Activated CD4-positive, alpha-beta memory T cell treated with anti-CD3 and anti-CD28 coated beads, Interleukin-2, amount 10 ng/mL, durations not matched to agents 7 days and 5 days (primary cell): ENCODE measurements at places on chromosomes 12 and 14. TPM values are rescaled to one million over a fixed set of nuclear protein-coding genes. Genes with fewer than 3 reads are reported as not detected.
A peak's percentile ranks its signal among the peaks of the same experiment; 100 is the strongest.

KRT7 gene
- total RNA-seq: 9.1 TPM

SLC7A7 gene
- 0.60 TPM for total RNA-seq

DNA sequence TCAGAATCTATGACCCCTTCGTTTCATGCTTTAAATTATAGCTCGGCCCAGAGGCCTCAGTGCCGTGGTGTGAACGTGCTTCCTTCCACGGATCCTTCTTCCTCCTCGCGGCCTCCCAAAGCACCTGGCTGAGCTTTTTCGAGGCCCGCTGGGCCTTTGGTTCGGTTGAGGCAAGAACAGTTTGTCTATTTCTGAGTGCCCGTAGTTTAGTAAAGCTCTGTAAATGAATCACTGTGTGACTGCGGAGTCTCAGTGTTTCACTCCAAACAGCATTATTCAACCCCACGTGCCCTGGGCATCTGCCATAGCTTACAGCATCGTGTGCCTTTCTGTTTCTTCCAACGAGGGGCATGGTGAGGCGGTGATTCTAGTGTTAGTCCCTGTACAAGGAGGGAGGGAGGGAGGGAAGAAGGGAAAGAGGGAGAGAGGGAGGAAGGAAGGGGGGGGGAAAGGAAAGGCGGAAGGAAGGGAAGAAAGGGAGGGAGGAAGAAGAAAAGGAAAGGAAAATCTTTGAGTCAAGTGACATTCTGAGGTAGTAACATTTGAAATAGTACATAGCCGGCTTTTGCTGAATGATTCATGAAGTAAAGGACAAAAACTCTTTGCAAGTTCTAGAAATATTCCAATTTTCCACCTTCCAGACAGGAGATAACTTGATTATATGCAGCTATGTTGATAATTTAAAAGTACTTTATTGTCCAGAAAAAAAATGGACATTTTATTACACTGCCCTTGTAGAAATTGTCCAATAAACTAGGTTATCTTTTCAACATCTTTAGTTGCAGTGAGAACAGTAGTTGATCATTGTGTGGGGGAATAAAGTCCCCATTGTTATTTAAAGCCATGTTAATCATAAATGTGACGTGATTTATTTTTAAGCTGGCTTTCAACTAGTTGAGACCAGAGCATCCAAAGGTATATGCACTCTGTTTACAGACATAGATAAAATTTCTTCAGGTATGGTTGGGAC lies 1.2 kb upstream of the TRIM9 start:
- DNase-seq: no peak
- peaks cover 23% of the 10 kb centered on the region for H3K4me1 ChIP-seq
- no peak overlapping the region for H3K27ac ChIP-seq
- H3K4me3 ChIP-seq: peak overlapping the region; percentile 89
- peaks cover 62% of the 10 kb centered on the region for H3K27me3 ChIP-seq

DNA sequence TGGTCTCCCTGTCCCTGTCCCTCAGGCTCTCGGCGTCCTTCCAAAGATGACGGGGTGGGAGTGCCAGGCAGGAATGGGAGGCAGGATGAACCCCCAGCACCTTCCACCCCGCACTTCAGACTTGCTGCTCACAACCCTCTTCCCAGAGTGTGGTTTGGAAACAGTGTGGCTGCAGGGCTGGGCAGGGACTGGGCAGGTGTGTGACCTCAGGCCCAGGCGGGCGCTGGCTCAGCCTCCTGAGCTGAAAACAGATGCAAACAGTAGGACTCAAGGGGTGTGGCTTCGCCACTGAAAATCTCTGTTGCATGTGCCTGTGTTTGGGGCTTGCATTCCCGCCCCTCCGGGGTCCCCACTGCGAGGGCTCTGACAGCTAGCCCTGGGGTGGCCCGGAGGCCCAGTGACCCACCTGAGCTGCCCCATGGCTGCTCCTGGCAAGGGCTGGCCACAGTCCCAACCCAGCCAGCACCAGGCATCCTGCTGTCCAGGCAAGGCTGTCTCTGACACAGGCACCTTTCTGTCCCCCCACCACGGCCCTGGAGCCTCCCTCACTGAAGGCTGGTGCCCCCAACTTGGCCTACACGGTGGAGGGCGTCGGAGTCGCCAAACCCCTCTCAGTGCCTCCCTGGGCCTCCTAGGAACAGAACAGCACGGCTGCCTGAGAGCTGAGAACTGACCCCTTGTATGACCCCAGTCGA lies 46.1 kb downstream of the BEGAIN start:
- DNase-seq: no peak
- no peaks in the 10 kb centered on the region for H3K36me3 ChIP-seq
- no peak overlapping the region for H3K4me3 ChIP-seq
- no peak overlapping the region for H3K27ac ChIP-seq
- H3K27me3 ChIP-seq: no peaks in the 10 kb centered on the region

DNA sequence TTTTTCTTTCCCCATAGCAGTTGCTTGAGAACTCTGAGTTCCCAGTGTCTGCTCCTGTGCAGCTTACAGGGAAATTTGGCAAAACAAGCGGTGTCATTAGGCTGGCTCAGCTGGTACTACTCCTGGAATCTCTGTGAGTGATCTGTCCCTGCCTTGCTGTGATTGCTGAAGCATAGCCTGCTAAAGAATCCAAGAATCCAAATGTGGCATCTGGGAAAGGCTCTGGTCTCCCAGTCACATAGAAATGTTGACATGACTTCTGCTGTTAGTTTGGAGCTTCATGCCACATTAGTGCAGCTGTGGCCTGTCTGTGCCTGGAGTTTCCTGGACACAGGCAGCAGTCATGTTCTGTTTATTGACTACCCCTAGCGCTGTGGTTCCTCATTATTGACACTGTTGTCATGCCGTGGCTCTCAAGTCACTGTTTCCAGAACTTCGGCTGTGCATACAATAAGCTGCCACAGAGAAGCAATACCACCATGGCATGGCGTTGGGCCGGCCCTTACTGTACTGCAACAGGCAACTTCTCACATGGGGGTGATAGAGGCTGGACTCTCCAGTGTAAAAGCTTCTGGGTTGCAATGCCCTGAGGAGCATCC lies 166.8 kb downstream of the MYRFL start:
- no peaks in the 10 kb centered on the region for H3K27me3 ChIP-seq
- no peak overlapping the region for H3K27ac ChIP-seq
- H3K36me3 ChIP-seq: no peaks in the 10 kb centered on the region
- DNase-seq: no peak
- H3K4me1 ChIP-seq: no peaks in the 10 kb centered on the region
